ENCODE measurements at places on chromosomes 7 and 10.

DNA sequence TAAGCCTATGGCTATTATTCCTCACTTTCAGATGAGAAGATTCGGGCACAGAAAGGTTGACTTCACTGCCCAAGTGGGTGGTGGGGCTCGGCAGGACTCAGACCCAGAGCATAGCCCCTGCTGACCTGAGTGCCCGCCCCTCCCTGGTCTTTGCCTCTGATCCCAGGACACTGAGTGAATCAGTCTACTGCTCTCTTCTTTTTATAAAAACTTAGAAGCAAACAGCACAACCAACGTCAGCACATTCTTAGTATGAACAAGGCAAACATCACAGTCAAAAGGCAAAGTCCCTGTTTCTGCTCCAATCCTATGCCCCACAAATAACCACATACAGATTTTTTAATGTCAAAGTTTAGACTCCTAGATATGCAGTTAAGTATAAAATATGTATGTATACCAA, 237.8 kb downstream of the ZMYND11 start:
- DNase-seq: no peak

GRCh38 chr10:132003282-132003924, 21.7 kb upstream of the BNIP3 start:
- no peak for DNase-seq

DNA sequence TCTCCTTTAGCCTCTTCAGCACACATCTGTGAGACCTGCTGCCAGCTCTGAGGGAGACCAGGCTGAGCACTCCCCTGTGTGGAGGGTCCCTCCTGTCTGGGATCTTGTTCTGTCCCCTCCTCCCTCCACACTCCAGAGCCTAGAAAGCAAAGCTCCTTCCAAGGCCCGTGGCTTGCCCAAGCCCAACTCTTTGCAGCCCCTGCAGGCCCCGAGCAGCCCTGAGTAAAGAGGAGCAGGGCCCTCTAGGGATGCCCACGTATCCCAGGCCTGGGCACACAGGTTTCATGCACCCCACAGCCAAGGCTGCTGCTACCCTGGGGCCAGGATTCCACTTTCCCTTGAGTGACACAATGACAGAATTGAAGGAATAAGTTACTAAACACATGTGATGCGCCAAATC, 24.0 kb downstream of the COBL start:
- no peak for DNase-seq

DNA sequence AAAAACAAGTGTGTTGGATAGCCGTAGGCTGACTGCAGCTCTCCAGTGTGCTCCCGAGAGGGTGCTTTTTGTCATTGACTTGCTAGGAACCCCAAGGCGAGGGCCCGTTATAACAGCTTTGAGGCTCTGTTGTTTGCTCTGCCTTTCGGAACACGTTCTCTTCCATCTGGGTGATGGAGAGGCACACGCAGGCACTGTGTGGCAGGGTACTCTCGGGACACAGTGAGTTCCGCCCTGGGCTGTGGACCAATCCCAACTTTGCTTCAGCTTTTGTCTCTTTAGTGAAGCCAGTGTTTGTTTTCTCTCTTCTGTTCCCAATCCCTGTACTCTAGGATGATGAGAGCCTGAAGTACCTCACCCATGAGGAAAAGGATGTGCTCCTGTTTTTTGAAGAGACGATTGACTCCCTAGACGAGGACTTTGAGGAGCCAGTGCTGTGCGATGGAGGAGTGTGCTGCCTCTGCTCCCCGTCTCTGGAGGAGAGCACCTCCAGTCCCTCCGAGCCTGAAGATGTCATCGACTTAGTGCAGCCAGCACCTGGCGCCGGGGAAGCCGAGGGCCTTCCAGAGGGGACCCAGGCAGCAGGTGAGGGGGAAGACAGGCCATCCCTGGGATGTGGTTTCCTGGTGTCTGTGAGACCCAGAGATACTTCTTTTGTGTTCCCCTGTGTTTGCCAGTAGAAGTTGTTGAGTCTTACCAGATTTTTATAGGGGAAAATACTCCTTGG, 43.2 kb downstream of the PROSER2 start:
- no peak for DNase-seq

DNA sequence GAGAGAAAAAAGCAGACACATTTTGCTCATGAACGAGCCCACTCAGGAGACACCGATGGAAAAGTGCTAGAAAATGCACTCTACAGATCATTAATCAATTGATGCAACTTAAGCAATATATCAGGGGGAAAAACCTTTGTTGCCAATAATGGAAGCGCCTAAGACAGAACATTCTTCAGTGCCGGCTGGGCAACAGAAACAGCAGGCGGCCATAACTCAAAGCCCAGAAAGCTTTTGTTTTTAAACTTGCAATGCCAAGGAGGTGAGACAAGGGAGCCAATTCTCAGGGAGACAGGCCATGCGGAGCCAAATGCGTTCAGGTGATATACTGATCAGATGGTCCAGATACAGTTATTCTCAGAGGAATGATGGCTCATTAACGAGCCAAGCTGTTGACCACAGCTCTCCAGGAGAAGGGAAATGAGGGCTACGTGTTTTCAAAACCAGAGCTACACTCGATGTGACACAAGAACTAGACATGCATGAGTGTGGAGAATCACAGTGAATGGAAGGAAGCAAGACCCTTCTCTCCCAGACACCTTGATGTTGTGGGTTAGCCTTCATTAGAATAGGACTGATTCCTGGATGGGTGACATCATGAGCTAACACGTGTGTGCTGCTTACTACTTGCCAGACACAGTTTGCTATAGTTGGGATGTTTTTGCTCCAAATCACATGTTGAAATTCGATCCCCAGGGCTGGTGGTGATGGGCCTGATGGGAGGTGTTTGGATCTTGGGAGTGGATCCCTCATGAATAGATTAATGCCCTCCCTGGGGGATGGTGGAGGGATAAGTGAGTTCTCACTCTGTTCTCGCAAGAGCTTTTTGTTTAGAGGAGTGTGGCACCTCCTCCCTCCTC, 79.1 kb upstream of the KCNMA1 start:
- DNase-seq: no peak

DNA sequence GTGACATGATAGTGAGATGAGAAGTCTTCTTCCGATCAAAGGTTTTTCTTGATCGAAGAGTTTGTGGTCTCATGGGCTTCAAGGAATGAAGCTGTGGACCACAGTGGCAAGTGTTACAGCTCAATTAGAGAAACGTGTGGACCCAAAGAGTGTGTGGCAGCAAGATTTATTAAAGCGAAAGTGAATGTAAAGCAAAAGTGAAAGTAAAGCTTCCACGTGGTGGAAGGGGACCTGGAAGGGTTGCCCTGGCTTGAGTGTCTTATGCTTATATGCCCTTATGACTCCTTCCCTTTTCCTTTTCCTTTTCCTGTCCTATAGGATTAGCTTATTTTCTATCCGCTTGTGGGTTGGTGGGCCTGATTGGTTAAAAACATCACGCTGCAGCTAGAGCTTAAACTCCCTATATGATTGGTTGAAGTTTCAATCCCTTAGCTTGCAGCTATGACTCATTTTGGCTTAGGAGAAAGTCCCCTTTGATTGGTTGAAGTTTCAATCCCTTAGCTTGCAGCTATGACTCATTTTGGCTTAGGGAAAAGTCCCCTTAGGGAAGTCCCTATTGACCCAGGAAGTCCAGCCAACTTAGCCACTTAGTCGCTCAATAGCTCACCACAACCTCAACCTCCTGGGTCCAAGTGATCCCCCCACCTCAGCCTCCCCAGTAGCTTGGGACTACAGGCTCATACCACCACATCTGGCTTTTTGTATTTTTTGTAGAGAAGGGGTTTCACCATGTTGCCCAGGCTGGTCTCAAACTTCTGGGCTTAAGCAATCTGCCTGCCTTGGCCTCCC, 34.7 kb downstream of the MRPS24 start:
- DNase-seq: peak; percentile 62

DNA sequence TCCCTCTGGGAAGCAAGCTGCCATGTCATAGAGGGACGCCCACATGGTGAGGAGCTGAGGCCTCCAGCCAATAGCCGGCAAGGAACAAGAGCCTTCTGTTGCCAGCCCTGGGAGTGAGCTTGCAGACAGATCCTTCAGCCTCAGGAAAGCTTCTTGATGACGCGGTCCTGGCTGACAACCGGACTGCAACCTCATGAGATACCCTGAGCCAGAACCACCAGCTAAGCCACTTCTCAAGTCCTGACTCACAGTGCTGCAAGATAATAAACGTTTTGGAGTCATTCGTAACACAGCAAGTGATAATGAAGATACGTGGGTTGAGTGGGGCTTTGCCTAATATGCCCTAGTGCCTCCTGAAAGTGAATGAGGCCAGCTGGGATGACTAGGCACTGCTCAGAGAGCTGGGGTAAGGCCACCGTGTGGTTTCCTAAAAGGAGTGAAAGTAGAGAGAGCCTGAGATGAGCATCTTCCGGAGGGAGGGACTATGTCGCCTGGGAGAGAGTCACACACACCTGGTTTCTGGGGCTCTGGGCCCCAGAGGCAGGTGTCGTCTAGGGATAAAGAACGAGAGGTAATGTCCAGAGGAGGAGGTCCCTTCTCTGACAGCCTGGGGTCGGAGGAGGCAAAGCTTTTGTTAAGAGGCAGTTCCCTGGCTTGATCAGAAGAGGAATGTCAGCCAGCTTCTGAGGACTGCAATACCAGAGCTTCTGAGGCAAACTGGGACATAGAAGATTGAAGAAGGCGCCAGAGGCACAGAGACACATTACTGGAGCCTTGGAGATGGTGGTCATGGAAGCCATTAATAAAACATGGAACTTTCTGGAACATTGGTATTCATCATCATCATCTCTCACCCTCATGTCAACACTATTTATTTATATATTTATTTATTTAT, 53.6 kb downstream of the PYROXD2 start:
- no peak for DNase-seq

DNA sequence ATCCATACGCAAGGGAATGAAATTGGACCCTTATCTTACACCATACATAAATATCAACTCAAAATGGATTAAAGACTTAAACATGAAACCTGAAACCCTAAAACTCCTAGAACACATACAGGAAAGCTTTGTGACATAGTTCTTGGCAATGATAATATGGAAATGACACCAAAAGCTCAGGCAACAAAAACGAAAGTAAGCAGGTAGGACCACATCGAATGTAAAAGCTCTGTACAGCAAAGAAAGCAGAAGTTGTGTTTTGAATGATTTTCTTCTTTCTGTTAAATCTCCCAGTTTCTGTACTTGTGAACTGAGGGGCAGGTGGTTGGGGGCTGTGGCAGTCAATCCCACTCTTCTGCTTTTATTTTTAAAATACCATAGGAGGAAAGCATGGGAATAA, 368.4 kb upstream of the PODXL start:
- no peak for DNase-seq

GRCh38 chr10:117509573-117509972, 33.0 kb upstream of the EMX2 start:
- no peak for DNase-seq

DNA sequence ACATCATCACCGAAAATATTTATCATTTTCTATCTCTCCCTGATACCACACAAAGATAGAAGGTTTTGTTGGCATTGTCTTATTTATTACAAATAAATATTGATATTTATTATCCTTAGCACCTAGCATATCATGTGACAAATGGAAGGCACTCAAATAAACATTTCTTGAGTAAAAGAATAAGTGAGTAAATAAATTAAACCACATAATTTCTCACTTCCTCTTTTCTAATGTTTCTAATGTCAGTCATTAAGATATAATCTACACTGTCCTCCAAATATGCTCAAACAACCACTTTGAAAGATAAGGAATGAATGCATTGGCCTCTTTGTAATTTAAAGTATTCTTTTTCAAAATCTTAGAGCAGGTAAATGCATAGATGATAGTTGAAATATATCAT, 1027.8 kb upstream of the LRRTM3 start:
- no peak for DNase-seq

DNA sequence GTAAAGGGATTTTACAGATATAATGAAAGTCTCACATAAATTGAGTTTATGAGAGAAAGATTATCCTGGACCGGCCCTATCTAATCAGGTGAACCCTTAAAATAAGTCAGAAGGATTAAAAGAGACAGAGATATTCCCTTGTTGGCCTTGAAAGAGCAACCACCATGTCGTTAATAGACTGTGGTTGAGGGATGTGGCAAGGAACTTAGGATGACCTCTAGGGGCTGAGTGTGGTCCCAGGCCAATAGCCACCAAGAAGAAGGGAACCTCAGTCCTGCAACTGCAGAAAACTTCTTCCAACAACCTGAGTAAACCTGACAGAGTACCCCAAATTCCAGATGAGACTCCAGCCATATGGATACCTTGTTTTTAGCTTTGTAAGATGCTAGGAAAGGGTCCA, 121.5 kb downstream of the POLR1F start:
- no peak for DNase-seq

- DNase-seq: no peak
These were observed 37.4 kb downstream of the BLNK start for GRCh38 chr10:96233959-96234358.

DNA sequence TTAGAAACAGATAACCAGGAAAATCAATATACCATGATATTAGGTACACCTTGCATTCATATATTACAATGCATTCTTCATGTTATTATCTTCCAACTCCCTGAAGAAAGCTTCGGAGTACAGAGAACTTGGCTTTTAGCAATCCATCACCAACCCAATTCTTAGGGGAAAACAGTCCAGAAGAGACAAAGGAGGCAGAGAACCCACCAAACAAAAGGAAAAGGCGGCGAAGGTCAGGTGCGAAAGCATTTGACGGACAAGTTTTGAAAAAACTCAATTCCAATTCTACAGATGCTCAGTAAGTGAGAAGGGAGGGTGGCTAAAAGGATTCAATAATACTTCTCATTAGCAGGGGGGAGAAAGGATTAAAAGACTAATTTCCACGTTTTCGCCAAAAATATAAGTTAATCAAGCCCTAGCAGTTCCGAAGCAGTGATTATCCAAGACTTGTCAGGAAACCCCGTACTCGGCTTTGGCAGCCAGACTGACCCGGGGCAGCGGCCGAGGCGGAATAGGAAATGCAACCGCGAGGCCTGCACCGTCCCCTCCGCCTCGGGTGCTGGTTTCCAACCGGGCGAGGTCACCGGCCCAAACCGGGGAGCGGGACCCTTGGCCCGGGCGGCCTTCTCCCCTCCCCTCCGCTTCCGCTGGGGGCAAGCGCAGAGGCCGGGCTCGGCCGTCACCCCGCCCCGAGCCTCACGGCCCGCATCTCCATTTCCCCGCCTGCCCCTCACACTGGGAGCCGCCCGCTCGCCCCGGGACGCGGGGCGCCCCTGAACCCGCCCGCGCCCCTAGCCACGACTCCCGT, 747 bp downstream of the GDI2 start:
- DNase-seq: peak; percentile 27

- no peak for DNase-seq
These were observed at the start of gene PDE1C for GRCh38 chr7:32070406-32071360. PDE1C (minus strand) TSS chr7:32070407.

GRCh38 chr10:89468191-89468965, 54.0 kb downstream of the IFIT5 start:
- DNase-seq: no peak

DNA sequence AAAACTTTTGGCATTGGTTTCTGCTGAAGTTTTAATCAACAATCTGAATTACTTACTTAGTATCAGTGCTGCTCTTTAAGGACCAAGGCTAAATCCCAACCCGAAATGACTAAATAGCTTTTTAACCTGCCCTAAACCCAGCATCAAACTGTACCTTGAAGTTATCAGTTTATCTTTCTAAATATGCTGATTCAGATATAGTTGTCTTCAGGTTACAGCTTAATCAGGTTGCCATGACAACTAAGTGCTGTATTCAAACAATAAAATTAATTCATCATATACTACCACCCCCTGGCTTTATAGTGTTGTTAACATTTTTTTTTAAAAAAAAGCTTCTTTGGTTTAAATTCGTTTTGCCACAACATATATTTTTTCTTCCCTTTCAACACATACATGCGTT, 239.6 kb downstream of the TWIST1 start:
- no peak for DNase-seq

- no peak for DNase-seq
These were observed 186.1 kb upstream of the KAT6B start for GRCh38 chr10:74640134-74640921.

GRCh38 chr7:30817371-30817767, 46.2 kb downstream of the MINDY4 start:
- DNase-seq: no peak

All from CD4-positive, alpha-beta T cell treated with Interleukin-4 for 1 hour (primary cell).